Non-pigmented ciliary epithelial cell (primary cell): ENCODE measurements at places on chromosomes 13 and 19.

DNA sequence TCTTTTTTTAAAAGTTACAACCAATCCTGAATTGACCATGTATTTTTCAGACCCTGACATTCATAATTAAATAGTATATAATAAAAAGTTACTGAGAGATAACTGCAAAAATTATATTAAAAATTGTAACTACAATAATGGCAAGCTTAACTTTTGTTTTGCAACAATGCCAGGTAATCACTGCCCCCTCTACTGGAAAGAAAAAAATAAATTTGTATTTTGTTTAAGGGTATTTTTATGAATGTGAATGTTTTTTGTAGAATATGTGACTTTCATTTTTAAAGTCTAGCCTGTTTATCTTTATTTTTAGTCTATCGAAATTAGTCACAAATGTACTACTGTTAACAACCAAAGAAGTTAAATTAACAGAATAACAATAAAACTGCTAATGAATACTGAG lies 21.7 kb downstream of the MRPS31 start:
- no peak for DNase-seq

- DNase-seq, result no peak
Observed at GRCh38 chr13:39485314-39485700, 117.7 kb downstream of the LHFPL6 start.

DNA sequence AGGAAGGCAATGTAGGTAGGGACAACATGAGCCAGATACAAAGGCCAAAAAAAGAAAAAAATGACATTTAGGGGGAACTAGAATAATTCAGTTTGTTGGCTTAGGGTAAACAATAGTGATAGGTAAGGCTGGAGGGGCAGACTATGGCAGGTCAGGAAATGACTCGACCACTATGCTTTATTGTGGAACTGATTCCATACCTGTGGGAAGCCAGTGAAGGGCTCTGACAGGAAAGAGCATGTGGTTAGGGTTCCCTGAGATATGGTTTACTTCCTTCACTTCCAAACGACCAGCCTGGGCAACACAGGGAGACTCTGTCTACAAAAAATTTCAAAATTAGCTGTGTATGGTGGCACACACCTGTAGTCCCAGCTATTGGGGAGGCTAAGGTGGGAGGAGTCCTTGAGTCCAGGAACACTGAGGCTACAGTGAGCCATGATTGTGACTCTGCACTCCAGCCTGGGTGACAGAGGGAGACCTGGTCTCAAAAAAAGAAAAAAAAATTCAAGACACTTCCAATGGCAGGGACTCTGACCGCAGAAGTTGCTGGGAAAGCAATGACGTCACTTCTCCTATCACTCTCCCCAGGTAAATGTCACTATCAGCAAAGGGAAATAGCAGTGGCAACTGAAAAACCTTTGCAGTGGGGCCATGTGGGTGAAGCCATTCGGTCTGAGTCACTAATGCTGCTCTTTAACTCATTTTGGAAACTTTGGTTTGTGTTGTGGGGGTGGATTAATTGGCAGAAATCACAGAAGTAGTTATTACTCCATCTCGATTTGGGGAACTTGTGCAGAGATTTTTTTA lies 192.8 kb upstream of the TSC22D1 start:
- DNase-seq, result no peak

DNA sequence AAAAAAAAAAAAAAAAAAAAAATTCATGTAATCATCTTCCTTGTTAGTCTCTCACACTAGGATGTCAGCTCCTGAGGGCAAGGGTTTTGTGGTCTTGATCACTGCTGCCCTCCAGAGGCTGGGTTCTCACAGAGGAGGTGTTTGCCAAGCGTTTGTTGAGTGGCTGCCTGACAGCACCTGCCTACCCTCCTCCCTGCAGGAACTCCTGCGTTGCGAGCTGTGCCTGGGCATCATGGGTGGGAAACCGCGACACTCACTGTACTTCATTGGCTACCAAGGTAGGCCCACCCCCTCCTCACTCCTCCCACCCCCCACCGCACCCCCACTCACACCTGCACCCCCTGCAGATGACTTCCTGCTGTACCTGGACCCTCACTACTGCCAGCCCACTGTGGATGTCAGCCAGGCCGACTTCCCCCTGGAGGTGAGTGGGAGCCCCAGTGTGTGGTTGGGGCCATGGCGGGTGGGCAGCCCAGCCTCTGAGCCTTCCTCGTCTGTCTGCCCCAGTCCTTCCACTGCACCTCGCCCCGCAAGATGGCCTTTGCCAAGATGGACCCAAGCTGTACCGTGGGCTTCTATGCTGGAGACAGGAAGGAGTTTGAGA lies 8.1 kb downstream of the ATG4D start:
- no peak for DNase-seq

GRCh38 chr19:38076337-38076736 lies 147.7 kb downstream of the DPF1 start:
- no peak for DNase-seq

- DNase-seq, result no peak
Observed at GRCh38 chr19:51637362-51637978, 7.3 kb upstream of the SIGLEC5 start.

DNA sequence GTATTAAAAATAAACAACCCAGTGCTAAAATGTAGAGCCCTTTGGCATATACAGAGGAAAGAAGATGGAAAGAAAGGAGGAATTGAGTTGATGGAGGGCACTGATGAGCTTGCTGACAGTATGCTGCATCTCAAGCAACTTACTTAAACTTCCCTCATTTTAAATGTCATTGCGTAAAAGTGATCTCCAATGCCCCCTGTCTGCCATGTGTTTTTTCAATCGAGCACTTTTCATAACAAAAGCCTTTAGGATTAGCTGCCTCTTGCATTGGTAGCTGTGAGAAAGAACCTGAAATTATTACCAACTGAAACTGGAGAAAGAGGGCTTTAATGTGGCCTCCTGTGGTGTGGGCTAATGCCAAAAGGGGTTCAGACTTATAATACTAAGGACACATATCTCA lies 541.6 kb downstream of the SUCLA2 start:
- no peak for DNase-seq

- no peak for DNase-seq
Observed at GRCh38 chr13:76523740-76524340, 362.4 kb downstream of the KCTD12 start.

DNA sequence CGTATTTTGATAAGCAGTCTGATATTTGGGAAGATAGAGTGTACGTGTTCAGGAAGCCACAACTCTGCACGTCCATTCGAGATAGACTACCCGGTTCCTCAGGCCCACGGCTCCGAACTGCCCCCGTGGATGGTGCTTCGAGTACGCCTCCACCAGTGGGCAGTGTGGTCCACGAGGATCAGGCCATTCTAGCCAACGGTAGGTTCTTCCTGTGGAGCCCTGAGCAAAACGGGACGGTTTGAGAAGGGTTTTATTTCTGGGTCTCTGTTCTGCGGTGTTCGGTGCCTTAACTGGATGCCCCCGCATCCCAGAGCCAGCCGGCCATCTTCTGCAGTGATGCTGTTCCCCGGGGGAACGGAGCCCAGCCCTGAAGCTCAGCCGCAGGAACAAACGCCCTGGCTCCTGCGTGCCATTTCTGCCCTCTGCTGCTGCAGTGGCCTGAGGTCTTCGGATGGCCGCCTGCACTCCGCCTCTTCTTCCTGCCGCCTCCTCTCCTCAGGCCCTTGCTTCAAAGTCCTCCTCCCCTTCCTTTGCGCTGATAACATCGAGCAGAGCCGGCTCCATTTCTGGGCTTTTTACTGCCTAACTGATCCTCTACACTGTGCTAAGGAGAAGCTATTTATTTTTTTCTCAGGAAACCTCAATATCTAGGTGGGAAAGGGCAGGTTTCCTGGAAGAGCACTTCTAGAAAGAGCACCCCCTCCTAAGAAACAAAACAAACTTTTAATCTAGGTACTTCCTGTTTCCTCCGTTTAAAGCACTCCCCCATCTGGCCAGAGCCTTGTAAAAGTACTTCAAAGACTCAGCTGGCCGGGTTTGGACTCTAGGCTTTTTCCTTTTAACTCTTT lies 36.2 kb upstream of the SLC46A3 start:
- DNase-seq, result no peak

DNA sequence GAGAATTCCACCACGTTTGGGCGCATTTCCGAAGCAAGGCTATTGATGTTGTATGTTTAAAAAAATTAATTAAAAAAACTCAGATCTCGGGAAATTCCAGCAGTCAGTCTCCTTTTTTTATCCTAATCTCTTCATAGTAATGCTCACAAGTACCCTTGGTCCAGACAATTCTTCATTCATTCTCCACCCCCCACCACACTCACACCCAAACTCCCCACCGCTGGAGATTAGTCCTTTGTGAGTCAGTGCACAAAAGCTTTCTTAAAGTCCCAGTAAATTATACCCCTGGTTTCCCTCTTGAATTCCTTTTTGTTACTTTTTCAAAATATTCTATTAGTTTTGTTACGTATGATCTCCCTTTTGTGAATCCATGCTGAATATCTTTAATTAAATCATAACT lies 274.6 kb downstream of the ZNF536 start:
- no peak for DNase-seq

DNA sequence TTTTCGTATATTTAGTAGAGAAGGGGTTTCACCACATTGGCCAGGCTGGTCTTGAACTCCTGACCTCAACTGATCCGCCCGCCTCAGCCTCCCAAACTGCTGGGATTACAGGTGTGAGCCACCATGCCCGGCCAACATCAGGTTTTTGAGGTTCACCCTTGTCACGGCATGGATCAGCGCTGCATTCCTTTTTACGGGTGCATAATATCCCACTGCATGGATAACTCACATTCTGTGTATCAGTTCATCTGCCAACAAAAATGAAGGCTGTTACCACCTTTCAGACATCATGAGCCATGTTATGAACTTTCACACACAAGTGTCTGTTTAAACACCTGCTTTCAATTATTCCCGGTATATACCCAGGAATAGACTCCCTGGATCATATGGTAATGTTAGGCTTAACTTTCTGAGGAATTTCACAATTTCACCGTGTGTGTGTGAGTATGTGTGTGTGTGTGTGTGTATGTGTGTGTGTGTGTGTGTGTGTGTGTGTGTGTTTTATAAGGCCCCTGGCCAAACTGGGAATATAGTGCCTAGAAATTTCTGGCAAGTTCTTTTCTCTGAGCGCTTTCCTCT lies 52.2 kb downstream of the AP1M1 start:
- no peak for DNase-seq

DNA sequence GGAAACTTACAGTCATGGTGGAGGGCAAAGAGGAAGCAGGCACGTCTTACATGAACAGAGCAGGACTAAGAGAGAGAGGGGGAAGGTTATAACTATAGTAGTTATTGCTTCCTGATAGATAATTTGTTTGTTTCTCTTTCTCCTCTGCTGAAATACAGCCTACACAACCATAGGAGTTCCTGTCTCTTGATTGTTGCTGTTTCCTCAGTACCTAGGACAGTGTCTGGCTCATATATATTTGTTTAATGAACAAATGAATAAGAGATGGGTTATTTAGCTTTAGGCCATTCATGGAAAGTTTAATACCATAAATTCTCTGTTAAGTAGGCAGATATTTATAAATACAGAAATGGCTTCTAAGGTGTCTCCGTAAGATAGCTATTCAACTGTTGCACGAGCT lies 95.2 kb downstream of the PCCA start:
- no peak for DNase-seq

DNA sequence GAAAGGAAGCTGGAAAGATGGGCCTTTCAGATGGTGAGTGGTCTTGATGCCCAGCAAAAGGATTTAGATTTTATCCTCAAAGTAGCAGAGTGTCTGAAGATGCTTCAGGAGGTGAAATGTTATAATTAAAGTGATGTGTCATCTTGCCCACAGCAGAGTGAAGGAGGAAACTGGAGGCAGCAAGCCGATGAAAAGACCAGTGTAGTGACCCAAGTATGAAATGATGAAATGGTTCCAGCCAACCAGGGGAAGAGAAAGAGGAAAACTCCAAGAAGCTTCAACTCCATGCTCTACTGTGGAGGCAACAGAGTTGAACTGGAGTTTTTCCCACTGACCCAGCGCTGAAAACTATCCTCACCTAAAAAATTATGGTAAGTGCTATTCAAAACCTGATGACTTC lies 66.7 kb downstream of the FOXO1 start:
- no peak for DNase-seq

DNA sequence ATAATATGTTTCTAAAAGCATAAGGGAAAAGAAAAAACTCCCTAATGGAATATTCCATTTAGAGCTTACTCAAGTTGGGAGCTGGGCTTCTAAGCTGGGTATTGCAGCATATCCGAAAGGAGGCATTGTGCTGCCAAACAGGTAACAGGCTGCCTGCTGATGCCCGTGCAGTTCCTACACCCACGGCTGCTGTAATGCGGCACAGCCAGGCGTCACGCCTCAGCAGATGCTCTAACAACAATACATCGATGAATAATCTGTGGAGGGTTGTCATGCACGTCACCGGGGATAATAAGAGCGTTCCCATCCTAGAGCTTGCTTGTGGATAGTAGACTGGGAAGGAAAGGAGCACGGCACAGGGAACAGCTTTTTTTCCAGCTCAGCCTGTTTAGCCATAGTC lies 1582.1 kb upstream of the SLC10A2 start:
- no peak for DNase-seq

DNA sequence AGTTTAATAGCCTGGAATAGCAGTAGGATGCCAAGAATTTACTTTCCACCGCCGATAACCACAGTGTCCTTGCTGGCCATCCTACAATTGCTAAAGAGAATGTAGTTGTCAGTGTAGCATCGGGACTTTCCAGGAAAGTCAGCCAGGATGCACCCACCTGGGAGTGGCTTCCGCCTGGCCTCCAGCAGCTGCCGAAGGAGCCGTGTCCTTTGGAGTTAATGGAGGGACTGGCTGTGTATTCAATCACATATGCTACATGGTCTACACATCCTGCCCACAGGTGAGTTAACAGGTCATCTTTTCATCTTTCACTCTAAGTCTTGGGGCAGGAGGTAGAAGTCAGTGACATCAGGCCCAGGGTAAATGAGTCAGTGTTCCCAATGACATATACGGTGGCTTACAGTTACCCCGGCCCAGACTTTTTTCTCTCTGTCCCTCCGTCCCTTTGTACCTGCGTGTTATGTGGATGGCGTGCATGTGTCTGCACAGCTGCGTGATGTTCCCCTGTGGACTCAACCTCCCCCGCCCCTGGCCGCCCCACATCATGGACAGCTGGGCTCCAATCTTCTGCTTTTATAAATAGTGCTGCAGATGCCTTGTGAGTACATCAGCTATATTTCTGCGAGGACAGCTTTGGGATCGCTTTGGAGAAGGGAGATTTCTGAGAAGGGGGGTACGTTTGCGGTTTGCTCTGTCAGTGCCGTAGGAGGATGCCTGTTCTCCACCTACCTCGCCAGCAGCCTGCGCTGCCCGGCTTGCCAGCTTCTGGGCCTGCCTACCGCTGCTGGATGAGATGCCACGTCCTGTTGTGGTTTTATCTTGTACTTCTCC lies 63.1 kb downstream of the ATP11A start:
- no peak for DNase-seq

- DNase-seq, result no peak
Observed at GRCh38 chr13:110448230-110448629, 113.3 kb downstream of the RAB20 start.

- no peak for DNase-seq
Observed at GRCh38 chr13:75025956-75026355, 456.0 kb downstream of the TBC1D4 start.

DNA sequence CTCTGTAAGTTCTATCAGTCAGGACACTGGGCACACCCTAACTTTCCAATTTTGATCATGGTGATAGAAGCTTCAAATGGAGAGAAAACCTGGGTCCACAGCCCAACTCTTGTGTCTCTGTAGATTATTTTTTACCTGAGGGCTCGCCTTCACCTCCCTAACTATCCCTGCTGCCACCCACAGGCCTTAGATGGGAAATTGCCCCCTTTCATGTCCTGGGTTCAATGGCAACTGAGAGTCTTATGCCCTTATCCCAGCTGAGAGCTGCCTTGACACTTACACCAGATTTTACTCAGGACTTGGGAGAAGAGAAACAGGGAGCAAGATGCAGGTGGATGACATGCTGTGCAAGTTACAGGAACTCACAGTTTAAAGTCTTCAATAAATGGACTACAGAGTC lies 81.7 kb downstream of the RAP2A start:
- no peak for DNase-seq

- DNase-seq, result no peak
Observed at GRCh38 chr19:56403261-56403660, 871 bp upstream of the ZNF583 start.
